ENCODE measurements at places on chromosomes 7 and 10.

GRCh38 chr7:124856299-124856888 is 73.2 kb downstream of the POT1 start:
- DNase-seq: peak; percentile 23

- DNase-seq: no peak
Observed at GRCh38 chr10:29554660-29555059, 80.1 kb downstream of the SVIL start.

DNA sequence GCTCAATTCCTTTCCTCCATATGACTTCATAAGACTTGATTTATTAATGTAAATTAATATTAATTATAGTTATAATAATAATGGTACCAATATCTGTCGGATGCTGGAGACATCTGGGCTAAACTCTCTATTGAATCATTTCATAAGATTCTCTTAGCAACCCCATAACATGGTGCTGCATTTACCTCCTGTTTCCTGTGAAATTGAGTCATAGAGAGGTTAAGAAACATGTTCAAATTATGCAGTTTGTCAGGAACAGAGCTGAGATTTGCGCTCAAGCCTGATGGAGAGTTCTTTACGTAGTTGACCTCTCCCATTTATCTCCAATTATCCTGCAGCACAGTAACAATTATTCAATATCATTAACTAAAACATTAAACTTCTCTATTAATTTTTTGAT is 621.8 kb upstream of the FZD8 start:
- no peak for DNase-seq

DNA sequence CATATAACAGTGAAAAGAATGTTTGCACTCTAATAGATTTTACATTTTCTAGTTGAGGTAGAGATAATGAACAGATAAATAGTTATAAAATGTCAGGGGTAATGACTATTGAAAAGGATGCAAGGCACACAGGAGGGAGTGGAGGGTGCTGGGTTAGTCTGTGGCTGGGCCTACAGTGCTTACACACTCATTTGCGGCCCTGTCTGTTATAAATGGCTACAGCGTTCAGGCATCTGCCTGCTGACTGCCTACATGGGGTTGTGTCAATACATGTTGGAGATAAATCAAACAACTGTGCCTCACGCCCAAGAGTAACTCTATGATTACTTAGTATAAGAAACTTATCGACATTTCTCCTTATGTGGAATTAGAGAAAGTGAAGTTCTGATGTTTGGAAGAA is 313.3 kb downstream of the ACTR3B start:
- no peak for DNase-seq

GRCh38 chr10:69213591-69214311 is 6.4 kb upstream of the HKDC1 start:
- no peak for DNase-seq
